ENCODE measurements at places on chromosomes 2 and 18. TPM values are rescaled to one million over a fixed set of nuclear protein-coding genes. Genes with fewer than 3 reads are reported as not detected.

- no peak for DNase-seq
These were observed 707.7 kb downstream of the LRP1B start for GRCh38 chr2:141423124-141423523.

GRCh38 chr18:23949863-23950262 lies 64.7 kb upstream of the TTC39C start:
- DNase-seq = no peak

GRCh38 chr2:111117598-111118480 lies 2.9 kb upstream of the BCL2L11 start:
- DNase-seq = no peak

GRCh38 chr2:167792126-167792525 lies 455.3 kb downstream of the STK39 start:
- DNase-seq = no peak

DNA sequence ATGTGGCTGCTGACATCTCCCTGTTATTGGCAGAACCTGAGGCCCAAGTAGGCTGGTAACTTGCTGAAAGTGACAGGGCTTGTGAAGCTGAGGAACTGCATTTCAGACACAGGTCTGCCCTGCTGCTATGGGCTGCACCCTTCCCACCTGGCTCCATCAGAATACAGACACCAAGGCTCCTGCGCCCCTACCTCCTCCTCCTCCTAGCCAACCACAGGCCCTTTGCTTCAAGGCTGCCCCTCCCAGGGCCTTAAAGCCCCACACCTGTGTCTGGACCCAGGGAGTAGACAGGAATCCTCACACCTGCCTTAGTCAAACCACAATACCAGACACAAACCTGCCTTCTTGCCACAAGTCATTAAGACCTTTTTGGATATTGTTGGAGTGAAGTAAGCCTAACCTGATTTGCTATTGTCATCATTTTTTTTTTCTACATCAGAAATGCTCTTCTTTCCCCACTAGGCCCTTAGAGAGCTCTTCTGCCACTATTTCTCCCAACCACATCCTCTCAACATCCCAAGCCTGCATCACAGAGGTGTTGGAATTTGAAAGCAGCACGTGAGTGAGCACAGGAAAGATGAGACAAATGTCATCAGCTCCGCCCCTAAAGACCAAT lies 489.7 kb downstream of the EIPR1 start:
- DNase-seq = no peak

- no peak for DNase-seq
These were observed 28.0 kb downstream of the DNER start for GRCh38 chr2:229686122-229686919.

GRCh38 chr2:145748927-145749326 lies 1229.0 kb upstream of the ZEB2 start:
- no peak for DNase-seq

DNA sequence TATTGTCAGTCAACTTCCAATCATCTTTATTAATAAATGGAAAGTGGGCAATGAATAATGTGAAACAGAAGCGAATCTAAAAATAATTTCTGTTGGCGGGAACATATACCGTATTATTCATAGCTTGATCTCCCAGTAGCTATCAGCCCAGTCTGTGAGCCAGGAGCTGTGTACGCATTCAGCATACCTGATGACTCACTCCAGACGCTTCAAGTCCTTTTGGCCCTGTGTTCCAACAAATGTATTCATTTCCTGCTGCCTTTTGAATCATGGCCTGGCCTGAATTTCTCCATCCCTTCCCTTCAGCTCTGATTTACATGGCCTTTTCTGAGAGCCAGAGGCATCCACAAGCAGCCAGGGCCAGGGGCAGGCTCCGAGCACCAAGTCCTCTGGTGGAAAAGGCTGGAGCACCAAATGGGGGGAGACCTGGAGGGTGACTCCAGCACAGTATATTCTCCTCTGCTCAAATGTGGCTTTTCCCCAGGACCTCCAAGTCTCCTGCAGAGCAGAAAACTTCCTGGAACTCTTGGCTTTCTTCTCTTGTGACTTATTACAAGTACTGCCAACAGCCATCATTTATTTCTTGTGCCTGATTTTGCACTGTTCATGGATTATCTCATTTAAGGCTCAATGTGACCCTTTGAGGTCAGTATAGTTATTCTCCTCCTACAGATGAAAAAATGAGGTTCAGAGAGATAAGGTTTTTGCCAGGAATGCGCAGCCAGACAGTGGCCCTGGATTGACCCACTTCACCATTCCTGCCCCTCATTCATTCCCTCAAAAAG lies 108.7 kb downstream of the EN1 start:
- peak; percentile 77 for DNase-seq

DNA sequence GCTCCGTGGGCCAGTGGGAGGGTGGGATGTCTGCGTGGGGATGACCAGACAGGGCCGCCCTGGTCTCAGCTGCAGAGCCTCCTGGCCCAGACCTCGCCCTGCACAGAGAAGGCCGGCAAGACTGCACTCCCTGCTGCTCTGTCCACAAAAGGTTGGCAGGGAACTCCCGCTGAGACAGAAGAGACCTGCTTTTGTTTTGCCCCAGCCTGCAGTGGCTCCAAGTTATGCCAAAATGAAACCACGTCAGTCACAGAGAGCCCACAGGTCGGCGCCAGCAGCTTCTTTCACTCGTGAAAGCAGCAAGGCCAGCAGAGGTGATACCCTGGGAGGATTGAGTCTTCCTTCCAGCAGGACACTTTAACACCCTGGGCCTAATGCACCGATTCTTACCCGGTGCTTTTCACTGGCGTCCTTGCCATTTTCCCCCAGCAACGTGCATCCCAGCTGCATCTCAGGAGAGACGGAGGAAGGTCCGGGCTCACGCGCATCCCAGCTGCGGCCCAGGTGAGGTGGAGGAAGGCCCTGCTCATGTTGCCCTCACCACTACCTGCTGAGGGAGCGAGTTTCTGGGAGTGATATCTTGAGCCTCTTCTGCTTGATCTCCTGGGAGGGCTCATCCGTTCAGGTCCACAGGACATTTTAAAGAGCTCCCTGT lies 22.1 kb upstream of the CTDP1 start:
- DNase-seq = no peak

DNA sequence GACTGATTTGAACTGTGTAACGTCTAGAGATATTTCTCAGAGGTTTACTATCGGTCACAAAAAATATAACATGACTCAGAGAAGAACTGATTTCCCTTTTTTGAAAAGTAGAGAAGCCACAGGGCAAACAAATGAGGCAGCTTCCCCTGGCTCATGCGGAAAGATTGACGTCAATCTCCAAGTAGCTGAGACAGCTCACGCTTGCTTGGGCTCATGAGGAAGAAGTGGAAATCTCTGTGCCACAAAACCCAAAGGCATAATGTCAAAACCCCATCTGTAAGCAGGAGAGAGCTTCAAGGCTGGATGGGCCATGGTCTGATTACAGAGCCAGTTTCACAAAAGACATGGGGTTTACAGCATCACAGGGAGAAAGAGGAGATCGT lies 188.1 kb downstream of the ARL4C start:
- DNase-seq = peak; percentile 72

DNA sequence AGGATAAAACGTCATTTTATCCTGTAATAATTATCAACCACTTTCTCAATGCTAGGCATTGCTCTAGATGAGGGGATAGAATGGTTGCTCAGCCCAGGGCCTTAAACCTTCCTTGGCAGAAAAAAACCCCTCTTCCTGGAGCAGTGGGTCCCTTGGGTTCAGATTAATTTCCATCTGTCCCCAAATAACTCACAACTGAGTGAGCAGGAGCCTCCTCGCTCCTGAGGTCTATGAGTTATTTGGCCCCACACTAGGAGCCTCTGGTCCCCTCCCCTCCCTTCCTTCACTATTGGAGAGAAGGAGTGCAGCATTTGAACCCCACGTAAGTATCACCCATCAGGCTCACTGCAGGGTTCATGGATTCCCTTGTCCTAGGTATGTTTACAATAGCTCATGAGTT lies 157.5 kb upstream of the FHL2 start:
- no peak for DNase-seq

DNA sequence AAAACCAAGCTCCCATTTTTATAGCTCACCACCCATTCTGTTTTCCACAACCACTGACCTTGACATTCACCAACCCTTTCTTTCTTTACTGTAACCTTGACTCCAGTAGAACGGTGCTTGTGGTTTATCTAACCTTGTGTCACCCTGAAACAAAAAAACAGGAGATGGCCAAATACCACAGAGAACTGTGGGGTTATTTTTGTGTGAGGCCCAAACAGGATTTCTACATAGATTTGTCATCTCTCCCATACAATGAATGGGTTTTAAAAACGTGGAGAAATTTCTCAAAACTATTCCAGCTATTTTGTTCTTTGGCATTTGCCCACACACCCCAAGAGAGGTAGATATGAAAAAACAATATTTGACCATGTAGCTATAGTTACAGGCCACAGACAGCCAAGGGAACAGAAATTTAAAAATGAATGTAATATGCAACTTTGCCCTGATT lies 231.3 kb upstream of the TANK start:
- DNase-seq = no peak

DNA sequence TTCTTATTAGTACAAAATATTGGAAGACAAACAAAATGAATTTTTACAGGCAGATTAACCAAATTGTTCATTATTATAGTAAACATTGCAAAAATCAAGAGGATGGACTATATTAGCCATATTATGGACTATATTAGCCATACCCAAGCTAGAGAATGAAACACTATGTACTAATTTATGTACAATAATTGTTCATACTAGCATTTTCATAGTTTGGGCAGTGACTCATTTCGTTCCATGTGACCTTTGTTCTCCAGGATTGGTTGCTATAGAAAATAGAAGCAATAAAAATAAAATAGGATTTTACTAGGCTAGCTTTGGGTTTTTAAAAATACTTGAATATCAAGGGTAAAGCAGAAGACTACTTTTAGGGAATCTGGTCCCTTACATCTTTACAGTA lies 176.8 kb downstream of the ZEB2 start:
- DNase-seq = no peak

DNA sequence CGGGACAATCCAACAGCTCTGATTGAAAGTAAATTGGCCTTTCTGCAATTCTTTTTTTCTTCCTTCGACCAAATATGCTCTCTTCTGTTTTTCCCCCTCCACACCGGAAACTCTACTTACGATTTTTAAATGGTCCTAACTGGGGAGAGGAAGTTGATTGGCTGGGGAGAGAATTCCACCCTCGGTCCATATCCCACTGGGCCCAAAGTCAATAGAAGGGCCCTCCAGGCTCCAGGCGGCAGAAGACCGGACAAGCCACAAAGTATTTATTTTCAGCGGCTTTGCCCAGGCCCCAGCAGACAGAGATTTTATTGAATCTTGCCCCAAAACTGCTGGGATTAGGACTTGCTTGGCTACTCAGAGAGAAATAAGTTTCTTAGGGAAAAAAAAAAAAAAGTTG lies 37.1 kb upstream of the SMAD7 start:
- DNase-seq = no peak

- DNase-seq = no peak
These were observed 18.8 kb downstream of the UXS1 start for GRCh38 chr2:106175086-106175850.

DNA sequence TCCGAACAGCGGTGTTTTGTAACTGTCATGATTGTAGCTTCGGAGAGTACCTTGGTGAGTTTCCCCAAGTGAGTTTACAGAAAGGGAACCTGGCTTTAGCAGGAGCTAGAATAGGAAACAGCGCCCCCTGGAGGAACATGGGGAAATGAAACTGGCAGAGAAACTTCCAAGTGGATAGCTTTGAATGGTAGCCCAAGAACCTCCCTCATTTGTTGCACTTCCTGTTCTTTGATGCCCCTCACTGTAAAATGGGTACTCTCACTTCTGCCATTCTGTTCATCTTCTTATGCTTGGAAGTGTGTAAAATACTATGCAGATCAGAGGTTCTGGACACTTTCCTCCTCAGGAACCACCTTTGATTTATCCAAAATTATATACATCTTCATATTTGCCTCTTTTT lies 36.2 kb downstream of the CHST10 start:
- no peak for DNase-seq

DNA sequence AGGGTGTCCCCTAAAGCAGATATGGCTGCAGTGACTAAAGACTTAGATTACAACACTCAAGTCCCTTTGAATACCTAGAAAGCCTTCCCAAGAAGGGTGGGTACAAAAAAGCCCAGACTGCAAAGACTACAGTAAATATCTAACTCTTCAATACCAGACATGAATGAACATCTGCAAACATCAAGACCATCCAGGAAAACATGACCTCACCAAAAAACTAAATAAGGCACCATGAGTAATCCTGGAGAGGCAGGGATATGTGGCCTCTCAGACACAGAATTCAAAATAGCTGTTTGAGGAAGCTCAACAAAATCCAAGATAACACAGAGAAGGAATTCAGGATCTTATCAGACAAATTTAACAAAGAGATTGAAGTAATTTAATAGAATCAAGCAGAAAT lies 138.2 kb upstream of the OTOS start:
- no peak for DNase-seq

GRCh38 chr2:127674241-127675209 lies 805 bp downstream of the LIMS2 start:
- peak; percentile 45 for DNase-seq

GRCh38 chr2:127174136-127174535 lies 46.0 kb downstream of the CYP27C1 start:
- DNase-seq = no peak

GRCh38 chr2:240742602-240743095 lies 51.0 kb downstream of the AQP12A start:
- no peak for DNase-seq

The CDK15 gene
- total RNA-seq = 1.5 TPM

The UPP2 gene
- total RNA-seq = not detected

The SLC11A1 gene
- total RNA-seq = 16.4 TPM

The SERPINB4 gene
- total RNA-seq = not detected

The UBE2F gene
- 50.7 TPM for total RNA-seq

The ZNF804A gene
- not detected for total RNA-seq

The IL1A gene
- not detected for total RNA-seq

The RIT2 gene
- total RNA-seq = not detected

The ASB18 gene
- not detected for total RNA-seq
